ENCODE measurements at places on chromosomes 3 and 15.

DNA sequence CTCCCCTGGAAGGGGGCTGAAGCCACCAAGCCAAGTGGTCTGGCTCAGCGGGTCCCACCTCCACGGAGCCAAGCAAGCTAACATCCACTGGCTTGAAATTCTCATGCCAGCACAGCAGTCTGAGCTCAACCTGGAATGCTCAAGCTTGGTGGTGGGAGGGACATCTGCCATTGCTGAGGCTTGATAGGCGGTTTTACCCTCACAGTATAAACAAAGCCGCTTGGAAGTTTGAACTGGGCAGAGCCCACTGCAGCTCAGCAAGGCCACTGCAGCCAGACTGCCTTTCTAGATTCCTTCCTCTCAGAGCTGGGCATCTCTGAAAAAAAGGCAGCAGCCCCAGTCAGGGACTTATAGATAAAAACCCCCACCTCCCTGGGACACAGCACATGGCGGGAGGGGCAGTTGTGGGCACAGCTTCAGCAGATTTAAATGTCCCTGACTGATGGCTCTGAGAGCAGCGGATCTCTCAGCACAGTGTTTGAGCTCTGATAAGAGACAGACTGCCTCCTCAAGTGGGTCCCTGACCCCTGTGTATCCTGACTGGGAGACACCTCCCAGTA is 23.2 kb upstream of the IGSF10 start:
- DNase-seq: no peak

DNA sequence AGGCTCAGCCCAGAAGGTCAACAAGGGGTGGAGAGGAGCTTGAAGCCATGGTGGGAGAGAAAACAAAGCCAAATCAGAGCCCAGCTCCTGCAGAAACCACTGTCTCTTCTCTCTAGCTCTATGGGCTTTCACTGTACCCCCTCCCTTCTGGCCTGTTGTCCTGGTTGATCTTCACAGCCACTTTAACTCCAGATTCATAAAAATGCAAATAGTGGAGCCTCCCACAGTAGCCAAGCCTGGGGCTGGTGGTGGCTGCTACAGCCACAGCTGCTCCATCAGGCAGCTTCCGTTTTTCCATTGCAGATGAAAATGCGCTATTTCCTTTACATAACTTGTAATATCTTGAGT is 20.7 kb upstream of the CAV3 start:
- no peak for DNase-seq

GRCh38 chr15:29675791-29676301 is 146.4 kb downstream of the TJP1 start:
- DNase-seq: no peak

- DNase-seq: no peak
These were observed 618.5 kb downstream of the NR2F2 start for GRCh38 chr15:96948981-96949380.

DNA sequence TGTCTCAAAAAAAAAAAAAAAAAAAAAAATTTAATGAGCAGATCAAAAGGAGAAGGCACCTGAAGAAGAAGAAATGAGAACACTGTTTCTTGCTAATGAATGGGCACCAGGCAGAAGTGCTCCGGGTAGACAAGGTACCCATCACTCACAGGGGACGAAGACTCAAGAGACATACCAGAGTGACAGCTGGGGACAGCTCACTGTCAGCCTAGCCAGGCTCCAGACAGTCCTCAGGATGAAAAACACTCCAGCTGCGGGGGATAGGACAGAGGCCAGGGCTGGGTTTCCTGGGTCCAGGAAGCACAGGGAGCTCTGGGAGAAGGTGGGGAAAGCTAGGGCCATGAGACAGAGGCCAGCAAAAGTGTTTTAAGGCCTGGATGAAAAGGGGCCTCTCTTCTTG is 48.5 kb upstream of the PARL start:
- DNase-seq: no peak

DNA sequence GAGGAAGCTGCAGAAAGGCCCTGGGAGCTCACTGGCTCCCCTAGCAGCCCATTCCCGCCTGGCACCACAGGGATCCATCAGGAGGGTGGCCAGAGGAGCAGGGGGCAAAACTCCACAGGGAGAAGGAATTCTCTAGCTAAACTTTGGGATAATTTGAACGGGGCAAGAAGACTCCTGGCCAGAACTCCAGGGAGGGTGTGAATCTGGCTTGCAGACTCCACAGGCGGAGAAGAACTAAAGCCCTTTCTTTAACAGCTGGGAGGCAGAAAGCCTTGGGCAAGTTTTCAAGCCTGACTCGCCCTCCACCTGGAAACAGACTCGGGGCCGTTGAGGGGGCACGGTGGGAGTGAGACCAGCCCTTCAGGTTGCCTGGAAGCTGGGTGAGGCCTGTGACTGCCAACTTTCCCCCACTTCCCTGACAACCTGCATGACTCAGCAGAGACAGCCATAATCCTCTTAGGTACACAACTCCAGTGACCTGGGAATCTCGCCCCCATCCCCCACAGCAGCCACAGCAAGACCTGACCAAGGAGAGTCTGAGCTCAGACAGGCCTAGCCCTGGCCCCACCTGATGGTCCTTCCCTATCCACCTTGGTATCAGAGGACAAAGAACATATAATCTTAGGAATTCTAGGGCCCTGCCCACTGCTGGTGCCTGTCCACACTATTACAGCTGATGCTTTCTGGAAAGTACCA is 28.6 kb downstream of the SLC27A2 start:
- DNase-seq: no peak

DNA sequence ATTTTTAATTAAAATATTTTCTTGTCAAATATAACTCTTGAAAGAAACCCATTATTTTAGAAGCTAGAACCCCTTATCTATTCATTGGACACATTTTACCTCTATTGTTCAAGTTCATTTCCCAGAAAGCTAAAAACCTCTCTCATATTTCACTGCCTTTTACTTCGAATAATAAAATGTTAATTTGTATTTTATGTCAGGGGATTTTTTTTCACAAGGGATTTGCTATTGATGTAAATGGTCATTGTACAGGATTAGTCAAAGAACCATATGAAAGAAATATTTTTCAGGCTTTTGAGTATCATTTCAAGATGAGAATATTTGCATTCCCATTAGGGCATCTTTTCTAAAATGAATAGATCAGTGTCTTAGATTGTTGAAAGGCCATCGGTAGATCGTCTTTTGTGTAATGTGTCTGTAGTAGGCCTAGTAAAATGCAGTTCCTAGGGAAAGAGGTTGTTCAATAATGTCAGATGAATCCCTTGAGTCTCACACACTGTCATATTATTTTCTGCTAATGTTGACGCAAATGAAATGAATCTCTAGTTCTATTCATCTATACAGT is 114.5 kb downstream of the ROBO1 start:
- no peak for DNase-seq

DNA sequence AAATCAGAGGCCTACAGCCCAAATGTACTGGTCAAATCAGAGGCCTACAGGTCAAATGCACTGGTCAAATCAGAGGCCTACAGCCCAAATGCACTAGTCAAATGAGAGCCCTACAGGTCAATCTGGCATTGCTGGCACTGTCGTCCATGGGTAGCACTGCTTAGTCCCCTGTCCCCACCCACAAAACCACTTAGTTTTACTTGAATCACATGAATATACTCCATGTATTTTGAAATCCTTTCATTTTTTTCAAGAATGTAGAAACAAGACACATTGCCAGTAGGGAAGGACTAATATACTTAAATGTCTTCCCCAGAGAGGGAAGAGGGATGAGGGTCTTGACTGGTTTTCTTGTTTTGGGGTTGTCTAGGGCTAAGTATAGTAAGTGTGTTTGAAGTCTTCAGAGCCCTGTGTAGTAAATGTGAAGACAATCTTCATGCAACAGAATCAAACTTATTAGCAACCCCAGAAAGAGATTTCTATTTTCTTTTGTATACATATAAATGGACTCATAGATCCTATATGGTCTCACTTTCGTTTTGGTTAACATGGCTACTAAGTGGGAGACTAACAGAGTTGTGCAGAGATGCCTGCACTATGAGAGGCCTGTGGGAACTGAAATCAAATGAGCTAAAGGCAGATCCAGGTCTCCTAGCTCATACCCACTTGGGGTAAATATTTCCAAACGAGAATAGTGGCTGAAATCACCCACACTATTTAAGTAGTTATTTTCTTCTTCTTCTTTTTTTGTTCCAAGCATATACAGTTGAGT is 38.3 kb upstream of the DCUN1D1 start:
- no peak for DNase-seq

DNA sequence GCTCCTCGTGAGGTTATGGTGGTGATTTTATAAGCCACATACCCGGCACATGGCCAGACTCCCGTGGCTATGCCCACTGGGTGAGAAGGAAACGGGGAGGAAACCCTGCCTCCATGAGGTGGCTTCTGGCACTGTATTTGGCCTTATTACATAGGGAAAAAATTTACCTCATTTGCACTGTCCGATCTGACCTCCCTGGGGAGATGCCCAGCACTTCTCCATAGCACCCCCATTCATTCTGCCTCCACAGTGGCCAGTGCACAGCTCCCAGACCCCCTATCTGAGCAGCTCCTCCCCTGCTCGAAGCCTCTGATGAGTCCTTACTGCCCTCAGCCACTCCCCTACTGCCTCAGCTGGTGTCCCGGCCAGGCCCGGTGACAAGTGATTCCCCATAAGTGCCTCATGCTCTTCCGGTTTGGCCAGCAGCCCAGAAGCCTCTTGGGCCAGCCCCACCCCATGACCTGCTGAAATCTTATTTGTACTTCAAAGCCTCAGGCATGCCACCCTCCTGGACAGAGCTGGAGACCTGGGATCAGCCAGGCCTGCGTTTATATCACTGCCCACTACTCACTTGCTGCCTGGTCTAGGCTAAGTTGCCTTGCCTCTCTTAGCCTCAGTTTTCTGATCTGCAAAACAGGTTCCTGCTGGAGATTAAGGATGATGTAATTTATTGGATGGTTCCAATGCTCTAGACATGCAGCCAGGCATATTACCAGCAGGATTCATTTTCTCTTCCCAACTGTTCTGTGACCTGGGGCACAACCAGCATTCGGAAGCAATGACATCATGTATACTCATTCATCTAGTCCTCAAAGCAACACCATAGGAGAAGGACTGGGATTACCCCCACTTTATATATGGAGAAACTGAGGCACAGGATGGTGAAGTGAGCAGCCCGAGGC is 30.6 kb upstream of the SLC6A6 start:
- DNase-seq: no peak

- no peak for DNase-seq
These were observed 11.1 kb downstream of the TNK2 start for GRCh38 chr3:195897081-195897852.

- no peak for DNase-seq
These were observed 76.3 kb downstream of the XXYLT1 start for GRCh38 chr3:195194559-195195206.

DNA sequence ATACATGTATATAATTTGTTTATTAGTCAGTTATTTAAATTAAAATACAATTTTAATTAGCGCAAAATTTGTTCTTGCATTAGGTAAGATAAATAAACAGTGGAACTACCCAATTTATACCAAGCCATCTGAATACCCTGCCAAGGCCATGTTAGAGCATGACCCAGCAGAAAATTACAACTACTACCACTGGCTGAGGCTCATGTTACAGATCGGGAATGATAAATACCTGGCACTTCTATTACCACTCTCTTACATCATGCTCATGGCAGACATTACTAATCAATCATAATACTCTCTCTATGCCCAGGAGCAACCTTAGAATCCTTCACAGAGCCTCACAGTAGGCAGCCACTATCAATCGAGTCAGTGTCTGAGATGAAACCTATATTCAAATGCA is 21.2 kb upstream of the LMOD3 start:
- DNase-seq: no peak

GRCh38 chr3:49725906-49726681 is 2.3 kb upstream of the GMPPB start:
- DNase-seq: no peak

All from stimulated activated CD8-positive, alpha-beta memory T cell treated with anti-CD3 and anti-CD28 coated beads, Interleukin-7, amount 100 ng/mL, for 1 hour (primary cell).